ENCODE measurements at places on chromosomes 2 and 18.

DNA sequence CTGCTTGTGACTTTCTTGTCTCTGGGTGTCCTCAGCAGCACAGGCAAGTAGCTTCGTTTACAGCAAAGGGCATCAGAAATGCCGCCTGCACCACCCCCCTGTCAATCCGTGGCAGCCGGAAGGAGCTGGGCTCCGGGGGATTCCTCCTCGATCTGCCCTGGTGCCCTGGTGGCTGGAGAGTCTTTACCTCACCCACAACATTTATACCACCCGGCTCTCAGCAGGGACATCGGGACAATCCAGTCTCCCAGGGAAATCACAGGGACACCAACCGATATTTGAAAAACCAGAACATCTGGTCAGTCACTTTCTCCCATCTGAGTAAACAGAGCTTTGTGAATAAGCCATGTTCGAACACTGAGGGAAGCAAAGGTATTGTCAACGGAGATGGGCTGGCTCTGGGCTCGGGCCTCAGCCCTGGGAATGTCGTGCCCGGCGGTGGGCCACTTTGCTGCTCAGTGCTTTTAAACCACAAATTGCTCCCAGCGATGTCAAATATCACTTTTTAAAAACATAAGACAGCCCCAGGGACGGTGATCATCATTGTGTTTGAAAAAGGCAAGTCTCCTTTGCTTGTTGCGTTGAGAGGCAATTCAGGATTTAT, 210.0 kb upstream of the SALL3 start:
- DNase-seq: no peak

- no peak for DNase-seq
Measured at GRCh38 chr2:134739879-134740301, 21.1 kb upstream of the TMEM163 start.

DNA sequence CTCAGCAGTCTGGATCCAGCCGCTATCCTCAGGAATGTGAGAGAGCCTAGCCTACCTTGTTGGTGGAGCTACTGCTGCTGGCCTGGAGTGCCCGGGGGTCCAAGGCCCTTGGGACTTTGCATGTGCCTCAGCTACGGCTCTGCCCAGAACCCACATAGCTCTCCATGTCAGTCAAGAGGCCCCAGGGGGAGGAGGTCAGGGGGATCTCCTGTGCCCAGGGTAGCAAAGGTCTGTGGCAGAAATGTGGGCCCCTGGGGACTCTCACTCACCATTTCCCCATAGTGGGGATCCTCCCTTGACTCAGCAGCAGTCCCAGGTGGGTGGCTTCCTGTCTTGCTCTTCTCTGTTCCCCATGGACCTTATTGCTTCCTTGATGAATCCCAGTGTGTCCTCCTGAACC, 342.7 kb upstream of the CHAC2 start:
- no peak for DNase-seq

DNA sequence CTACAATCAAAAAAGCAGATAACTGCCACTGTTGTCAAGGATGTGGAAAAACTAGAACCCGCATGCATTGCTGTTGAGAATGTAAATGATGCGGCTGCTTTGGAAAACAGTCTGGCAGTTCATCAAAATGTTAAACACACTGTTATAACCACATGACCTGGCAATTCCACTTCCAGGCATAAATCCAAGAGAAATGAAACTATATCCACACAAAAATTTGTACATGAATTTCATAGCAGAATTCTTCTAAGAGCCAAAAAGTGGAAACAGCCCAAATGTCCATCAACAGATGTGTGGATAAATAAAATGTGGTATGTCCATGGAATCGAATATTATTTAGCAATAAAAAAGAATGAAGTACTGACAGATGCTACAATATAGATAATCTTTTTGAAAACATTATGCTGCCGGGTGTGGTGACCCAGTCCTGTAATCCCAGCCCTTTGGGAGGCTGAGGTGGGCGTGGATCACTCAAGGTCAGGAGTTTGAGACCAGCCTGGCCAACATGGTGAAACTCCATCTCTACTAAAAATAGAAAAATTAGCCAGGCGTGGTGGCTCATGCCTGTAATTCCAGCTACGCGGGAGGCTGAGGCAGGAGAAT, 32.0 kb downstream of the ERCC3 start:
- no peak for DNase-seq

- DNase-seq: peak; percentile 71
Measured at GRCh38 chr2:179532863-179533278, 268.2 kb upstream of the SESTD1 start.

DNA sequence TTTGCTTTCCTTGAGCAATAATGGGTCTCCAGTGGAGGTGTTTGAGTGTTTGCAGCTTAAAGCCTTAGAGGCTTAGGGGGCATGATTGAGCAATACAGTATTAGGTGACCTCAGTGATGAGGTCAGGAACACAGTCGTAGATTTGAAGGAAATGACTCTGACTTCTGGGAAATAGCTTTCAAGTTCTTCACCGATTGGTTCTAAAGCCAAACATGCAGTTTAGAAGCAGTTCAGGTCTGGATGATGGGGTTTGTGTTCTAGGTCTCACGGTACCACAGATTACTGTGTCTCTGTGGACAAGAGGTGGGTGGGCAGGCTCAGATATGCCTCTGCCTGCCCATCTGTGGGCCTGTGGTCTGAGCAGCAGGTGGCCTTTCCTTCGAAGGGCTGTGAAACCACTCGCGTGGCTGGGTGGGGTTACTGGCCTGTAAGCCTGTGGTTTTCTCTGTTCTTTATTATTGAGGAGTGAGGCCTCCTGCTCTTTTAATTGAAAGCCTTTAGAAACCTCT, 7.8 kb downstream of the MTHFD2 start:
- no peak for DNase-seq

DNA sequence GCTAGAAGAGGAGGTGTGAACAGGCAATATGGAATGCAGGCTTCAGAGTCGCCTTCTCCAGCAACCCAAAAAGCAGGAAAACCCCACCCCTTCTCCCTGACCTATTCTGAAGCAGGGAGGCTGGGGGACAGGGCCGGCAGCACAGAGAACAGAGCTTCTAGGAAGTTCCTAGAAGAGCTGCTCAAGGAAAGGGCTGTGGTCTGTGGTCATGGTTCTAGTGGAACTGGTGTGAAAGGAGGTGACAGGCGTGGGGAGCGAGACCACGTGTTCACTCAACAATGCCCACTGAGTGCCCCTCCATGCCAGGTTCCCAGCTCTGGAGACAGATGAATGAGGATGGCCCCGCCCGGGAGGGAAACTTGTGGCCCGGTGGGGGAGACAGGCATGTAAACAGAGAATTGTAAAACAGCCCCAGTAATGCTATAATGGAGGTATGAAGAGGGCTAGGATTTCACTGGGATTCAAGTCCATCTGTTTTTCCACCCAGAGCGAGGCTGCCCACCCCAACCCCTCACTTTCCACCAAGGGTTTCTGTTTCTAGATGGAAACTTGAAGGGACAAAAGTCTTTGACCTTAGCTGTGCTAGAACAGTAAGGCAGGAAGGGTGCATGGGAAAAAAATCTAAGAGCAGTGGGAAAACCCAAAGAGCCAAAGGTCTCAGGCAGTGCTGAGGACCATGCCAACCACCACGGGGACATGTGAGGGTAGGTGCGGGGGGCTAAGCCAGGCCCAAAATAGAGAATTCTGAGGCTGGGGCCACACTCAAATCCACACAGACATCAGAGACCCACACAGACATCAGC, 71.8 kb downstream of the TNS1 start:
- no peak for DNase-seq

DNA sequence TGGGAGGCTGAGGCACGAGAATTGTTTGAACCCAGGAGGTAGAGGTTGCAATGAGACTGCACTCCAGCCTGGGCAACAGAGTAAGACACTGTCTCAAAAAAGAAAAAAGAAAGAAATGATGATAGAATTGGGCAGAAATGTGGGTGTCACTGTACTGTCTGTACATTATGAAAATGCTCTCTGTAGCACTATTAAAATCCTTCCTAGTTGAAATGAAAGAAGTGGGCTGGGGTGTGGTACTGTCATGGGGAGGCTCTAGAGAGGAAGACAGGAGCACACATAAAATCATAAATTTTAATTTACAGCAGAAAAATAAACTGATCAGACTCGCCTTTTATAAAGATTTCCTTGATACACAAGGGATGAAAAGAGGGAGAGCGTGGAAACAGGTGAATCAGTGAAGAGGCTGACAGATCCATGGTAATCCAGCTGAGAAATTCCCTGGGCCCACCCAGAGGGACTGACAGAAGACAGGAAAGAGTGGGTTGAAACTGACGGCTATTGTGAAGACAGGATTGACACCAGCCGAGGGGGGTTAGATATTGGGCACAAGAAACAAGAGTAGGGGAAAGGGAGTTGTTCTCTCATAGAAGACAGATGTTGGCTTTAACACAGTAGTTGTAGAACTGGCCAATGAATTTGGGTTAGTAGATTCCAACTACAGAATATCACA, 96.4 kb upstream of the ATL2 start:
- DNase-seq: no peak

DNA sequence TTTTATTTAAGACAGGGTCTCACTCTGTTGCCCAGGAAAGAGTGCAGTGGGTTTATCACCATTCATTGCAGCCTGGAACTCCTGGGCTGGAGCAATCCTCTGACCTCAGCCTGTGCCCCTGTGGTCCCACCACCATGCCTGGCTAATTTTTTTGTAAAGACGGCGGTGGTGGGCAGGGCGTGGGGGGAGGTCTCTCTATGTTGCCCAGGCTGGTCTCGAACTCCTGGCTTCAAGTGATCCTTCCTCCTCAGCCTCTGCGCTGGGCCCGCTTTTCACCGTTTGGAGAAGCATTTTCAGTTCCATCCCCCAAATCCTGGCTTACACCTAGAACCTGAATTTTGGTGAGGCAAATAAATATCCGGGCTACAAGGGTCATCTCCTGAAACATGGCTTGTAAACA, 1.4 kb upstream of the ATP5F1A start:
- no peak for DNase-seq

GRCh38 chr2:98772536-98772935, 41.6 kb upstream of the MGAT4A start:
- DNase-seq: no peak

GRCh38 chr2:236642584-236643291, 73.1 kb downstream of the ACKR3 start:
- no peak for DNase-seq

DNA sequence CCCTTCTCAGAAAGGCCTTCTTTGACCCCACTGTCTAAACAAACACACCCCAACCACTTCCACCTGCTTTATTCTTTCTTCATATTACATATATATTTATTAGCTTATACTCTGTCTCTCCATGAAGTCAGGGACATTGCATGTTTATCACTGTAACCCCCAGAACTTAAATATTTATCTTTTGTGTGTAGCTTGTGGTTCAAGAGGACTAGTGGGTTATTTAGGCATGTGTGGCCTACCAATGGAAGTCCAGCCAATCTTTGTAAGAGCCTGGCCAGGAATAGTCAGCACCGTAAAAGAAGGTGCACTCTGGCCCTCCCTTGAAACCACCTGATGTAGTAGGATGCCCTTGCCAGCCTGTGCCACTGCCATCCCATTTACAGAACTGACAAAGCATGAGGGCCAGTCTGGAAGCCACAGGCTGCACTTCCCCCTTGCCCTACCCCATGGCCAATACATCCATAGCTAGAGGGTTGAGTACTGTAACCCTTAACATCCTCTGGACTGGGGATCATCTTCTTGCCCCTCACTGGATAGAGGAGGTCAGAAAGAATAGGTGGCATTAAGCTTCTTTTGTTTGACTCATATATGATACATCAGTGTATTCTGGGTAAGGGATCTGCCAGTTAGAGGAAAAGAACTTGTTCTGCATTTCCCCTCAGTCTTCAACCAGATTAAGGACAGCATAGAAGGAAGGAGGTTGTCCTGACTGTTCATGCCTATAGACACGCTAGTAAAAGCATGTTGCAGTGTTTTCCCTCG, 4.9 kb downstream of the NEMP2 start:
- DNase-seq: no peak

DNA sequence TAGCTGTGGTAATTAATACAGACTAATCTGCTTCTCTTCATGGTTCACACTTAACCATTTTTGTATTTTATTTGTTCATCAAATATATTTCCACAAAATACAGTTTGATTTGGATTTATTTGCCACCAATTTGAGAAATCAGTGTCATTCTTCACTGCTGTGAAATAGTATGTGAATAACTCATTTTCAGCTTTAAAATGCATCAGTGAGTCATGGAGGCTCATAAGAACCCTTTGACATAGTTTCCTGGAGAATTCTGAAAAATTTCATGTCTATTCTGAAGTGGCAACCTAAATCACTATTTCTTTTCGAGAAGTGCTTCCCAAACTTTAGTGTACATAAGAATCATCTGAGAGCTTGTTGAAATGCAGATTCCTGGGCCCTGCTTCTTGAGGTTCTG, 1026.7 kb upstream of the ACVR2A start:
- no peak for DNase-seq

DNA sequence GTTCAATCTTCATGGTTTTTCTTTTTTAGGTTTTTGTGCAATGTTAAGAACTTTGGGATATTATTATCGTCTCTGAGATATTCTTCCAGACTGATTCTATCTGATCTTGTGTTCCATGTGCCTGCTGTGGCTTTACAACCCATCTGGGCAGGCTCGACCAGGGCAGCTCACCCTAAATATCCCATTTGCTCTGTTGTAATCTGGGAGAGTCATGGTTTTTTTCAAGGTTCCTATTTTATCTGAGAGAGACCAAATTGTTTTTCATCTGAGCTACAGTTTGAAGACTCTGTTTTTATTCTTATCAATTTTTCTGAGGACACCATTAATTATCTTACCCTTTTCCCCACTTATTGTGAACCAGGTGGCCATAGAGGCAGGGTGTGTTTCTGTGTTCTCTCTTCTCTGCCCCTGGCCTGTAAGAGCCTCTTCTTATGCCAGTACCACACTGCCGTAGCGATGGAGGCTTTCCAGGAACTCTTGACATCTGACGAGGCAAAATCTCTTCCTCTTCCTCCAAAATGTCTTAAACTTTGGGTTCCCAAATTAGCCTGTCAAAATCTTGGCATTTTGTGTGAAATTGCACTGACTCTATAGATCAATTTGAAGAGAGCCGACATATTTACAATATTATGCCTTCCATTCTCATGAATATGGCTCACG, 3.1 kb downstream of the SP140L start:
- DNase-seq: no peak

DNA sequence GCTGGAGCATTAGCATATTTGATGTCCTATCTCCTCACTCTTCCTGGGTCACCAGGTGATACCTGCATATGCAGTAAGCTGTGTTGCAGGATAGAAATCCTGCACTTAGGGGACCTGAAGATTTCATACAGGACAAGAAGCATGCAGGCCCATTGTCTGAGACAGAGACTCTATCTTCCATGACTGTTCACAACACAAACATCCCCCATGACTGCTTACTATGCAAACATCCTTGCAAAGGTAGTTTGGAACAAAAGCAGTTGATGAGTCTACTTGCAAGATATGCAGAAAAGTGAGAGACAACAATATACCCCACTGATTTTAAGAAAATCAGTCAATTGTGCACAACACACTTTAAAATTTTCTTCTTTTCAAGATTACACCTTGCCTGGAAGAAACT, 108.6 kb upstream of the ZEB2 start:
- DNase-seq: no peak

Data from NCI-H1436 treated with DMSO at 0.1 percent for 48 hours (cell line).